ENCODE measurements at places on chromosomes 3 and 15.

DNA sequence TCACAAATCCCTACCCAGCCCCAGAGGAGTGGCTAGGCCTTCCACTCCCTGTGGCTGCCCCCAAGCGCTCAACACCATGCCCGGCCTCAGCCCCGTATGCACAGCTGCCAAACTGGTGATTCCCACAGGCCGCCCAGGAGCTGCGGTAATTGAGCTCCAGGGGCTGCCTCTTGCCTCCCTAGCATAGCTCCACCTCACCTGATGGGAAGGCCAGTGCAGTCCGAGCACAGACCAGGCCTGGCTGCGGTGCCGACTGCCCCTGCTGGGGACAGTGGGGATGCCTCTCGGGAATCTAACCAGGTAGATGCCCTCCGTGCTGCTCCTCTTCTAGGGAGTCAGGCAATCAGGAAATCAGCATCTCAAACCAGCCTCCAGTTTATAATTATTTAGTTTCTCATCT is 25.9 kb downstream of the SCN5A start:
- DNase-seq: no peak

- peak; percentile 74 for DNase-seq
Observed at GRCh38 chr3:57805674-57806073, 49.6 kb downstream of the SLMAP start.

DNA sequence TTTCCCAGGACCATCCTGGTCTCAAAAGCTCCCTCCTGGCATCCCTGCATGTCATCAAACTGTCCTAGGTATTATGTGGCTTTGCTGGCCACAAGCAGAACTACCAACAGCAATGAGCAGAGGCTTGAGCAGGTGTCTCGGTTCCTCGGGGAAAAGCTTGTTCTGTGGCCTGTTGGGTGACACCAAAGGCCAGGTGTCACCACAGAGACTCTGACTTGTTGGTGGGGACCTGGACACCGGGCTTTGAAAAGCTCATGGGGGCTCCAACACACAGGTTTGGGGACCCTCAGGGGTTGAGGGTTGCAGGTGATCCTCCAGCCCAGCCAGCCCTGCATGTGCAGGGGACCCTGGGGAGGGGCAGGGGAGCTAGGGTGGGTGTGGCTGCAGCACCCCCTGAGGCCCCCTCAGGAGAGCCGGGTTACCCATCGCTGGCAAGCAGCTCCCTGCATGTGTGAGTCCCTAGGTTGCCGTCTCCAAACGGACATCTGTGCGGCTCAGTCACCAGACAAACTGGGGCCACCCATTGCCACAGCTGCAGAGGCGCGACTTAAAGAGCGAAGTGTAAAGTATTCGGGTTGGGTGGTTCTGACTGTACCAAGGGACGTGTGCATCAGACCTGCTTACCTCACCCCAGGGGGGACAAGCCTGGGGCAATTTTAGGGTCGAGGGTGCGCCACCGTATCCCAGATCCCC is 140.1 kb downstream of the CHSY1 start:
- no peak for DNase-seq

GRCh38 chr15:40941528-40942336 is 11.5 kb upstream of the CHAC1 start:
- DNase-seq: peak; percentile 67

- DNase-seq: peak; percentile 60
Observed at GRCh38 chr3:189563853-189564563, 67.2 kb upstream of the TP63 start.

- peak; percentile 10 for DNase-seq
Observed at GRCh38 chr3:112128843-112129727, 4.0 kb downstream of the GCSAM start.
